Kidney epithelial cell (primary cell): ENCODE measurements at places on chromosomes 4 and X. TPM values are rescaled to one million over a fixed set of nuclear protein-coding genes. Genes with fewer than 3 reads are reported as not detected.

DNA sequence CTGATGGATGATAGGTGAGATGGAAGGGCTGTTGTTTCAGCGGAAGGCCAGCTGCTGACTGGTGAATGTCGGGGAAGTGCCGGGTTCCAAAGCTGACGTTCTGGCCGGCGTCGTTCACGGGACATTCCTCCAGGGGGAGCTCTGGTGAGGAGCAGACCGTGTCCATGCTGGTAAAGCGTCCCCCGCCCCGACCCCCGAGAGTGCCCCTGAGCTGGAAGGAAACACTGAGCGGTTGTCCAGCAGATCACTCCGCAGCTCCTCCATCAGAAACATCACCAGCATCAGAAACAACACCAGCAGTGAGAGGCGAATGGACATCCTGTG lies 18.6 kb upstream of the ADRA2C start:
- DNase-seq: no peak

GAGE13 gene
- total RNA-seq: not detected in 2 replicates

- DNase-seq: no peak
These were observed 2.1 kb downstream of the GPR101 start for GRCh38 chrX:137031517-137032340.

DNA sequence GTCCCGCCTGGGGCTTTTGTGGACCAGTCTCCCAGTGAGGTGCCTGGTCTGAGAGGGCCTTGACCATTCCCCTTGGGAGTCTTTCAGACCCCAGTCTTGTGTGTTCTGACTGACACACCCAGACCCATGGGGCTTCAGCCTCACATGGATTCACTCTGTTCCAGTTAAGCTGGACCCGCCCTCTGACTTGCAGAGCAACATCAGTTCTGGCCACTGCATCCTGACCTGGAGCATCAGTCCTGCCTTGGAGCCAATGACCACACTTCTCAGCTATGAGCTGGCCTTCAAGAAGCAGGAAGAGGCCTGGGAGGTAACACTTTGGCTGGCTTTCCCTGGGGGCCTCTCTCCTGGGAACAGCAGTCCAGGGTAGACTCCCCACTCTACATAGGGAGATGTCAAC lies 6.8 kb downstream of the IL9R start:
- DNase-seq: no peak

GRCh38 chr4:6802025-6802424 lies 19.5 kb downstream of the KIAA0232 start:
- DNase-seq: no peak

GRCh38 chr4:66567551-66567950 lies 897.3 kb upstream of the EPHA5 start:
- no peak for DNase-seq

ENPP6 gene
- under 0.01 and 0.04 TPM in 2 replicates for total RNA-seq

SSX2B gene
- total RNA-seq: not detected in 2 replicates

DNA sequence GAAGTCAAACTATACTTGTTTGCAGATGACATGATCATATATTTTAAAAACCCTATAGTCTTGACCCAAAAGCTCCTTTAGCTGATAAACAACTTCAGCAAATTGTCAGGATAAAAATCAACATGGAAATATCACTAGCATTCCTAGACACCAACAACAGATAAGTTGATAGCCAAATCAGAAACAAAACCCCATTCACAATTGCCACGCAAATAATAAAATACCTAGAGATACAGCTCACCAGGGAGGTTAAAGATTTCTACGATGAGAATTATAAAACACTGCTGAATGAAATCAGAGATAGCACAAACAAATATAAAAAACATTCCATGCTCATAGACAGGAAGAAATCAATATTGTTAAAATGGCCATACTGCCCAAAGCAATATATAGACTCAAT lies 605.0 kb upstream of the GRIA3 start:
- no peak for DNase-seq

FGG gene
- total RNA-seq: not detected in 2 replicates

CT55 gene
- not detected in 2 replicates for total RNA-seq

DNA sequence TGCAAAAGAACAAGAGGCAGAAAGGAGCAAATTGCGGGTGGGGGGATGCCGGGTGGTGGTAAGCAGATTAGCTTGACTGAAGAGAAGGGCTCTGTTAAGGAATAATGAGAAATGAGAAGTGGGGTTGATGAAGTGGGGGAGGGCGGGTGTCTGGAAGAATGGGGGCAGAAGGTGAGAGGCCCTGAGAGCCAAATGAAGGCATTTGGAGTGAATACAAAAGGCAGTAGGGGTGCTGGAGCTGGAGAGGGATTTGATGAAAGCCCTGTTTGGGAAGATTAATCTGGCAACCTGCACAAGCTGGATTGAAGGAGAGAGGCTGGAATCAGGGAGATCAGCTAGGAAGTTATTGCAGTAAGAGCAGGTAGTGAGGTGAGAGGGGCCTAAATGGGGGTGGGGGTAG lies 82.1 kb downstream of the GUCY2F start:
- DNase-seq: no peak

- no peak for DNase-seq
These were observed 52.6 kb upstream of the ARX start for GRCh38 chrX:25068340-25068739.

DNA sequence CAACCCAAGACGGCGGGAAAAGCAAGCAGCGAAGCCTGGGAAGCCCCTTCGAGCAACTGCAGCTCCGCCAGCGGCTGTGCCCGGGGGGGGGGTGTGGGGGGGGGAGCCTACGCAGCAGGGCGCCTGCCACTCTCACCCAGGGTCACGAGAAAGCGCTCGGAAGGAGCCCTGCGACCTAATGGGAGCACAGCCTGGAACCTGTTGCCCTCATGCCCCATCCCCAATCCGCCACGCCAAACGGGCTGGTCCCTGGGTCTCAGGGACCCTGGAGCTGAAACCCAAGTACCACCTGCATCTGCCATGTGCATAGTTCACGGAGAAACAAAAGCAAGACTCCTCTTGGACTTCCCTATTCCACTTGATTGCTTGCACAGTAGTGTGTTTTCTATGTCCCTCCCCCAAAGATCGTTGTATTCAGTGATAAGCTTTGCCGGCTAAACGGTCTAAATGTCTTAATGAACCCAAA lies 359 bp upstream of the GAB3 start:
- no peak for DNase-seq

- DNase-seq: no peak
These were observed 113.3 kb downstream of the LINC00632 start for GRCh38 chrX:140822861-140823260.

DNA sequence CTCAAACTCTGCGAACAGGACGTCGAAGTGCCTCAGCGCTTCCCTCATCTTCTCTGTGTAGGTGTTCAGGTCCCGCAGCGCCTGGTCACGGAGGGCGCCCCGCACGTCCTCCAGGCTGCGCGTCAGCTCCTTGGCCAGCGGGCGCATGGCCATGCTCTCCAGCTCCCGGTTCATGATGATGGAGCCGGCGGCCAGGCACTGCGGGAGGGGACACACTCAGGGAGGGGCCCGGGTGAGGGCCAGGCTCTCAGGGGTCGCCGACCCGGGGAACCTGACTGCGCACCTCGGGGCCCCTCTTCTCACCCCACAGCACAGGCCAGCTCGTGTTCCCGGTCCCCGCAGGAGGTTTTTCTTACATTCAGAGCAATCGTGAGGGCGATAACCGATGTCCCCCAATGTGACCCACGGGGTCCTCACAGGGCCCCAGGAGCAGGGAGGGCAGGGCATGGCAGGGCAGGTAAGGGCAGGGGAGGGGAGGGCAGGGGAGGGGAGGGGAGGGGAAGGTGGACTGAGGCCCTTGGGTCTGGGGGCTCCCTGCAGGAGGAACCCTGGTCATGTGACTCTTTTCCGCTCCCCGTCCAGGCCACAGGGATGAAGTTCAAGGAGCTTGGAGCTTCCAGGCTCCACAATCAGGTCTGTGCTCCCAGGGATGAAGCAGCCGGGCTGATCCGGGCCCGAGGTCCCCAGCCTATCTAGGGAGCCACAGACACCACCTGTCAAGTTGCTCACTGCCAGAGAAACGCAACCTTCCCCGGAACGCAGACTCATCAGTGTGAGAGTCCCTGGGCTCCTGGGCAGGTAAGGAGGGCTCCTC lies 77.8 kb upstream of the MXD4 start:
- no peak for DNase-seq

MAB21L2 gene
- total RNA-seq: not detected in 2 replicates

SFRP2 gene
- total RNA-seq: 1.5 and 2.7 TPM in 2 replicates

DNA sequence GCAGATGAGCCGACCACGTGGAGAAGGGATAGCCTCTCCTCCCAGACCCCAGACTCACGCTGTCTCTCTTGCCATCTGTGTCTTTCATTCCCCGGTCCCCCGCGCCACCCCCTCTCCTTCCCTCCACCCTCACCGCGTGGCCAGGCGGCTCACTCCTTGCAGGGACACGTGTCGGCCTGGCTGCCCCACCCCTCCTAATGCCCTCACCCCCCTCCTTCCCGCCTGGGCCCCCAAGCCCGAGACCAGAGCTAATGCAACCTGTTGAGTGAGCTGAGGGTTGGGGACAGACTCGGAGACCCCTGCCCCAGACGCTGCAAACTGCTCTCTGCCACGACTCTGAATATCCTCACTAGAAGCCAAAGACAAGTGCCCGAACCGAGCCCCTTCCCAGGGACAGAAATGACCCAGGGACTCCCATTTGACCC lies 1.8 kb downstream of the SLC38A5 start:
- no peak for DNase-seq

DNA sequence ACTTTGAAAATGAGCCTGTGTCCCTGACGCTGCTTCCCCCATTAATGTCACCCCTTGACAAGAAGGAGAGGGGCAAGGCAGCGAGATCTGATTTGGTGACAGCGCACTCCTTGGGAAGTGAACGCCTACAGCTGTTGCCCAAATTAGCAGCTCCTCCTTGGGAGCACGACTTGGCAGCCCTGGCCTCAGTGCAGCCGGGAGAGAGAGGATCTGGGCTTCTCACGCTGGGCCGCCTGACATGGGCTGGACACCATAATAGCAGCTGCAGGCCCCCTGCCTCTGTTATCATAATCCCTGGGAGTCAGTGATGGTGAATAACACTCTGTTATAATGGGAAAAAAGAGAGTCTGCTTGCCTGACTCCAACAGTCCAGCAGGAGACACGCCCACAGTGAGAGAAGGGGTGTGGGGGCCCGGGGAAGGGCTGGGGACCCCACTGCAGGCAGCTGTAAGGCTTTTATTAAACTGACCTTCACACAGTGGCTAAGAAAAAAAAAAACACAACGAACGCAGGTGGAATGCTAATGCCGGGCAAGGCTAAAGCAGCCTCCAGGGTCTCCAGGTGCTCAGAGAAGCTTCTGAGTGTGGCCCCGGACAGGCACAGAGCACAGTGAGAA lies 73.3 kb downstream of the PSAPL1 start:
- DNase-seq: no peak
